ENCODE measurements at places on chromosomes 6 and 20.
A peak's percentile ranks its signal among the peaks of the same experiment; 100 is the strongest.

GRCh38 chr20:9439806-9440205 is 74.6 kb upstream of the LAMP5 start:
- DNase-seq: no peak

- DNase-seq: no peak
Observed at GRCh38 chr6:154381548-154381947, 24.9 kb upstream of the IPCEF1 start.

GRCh38 chr6:44782892-44783291 is 395.4 kb downstream of the CDC5L start:
- DNase-seq: no peak

DNA sequence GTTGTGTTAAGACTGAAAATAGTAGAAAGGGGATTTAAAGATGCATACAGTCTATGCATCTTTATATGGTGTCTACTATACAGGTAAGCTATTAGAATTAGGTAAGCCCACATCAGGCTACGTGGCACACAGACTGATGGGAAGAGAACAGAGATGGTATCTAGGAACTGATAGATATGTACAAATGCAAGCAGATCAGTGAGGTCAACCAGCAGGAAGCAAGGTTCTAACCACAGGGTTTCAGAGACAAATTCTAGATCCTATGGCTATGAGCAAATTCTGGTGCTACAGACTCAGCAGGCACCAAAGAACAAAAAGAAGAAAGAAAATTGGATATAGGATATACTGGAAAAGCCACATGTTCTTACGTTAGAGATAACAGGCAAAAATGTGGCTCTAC is 110.6 kb downstream of the TRDN start:
- DNase-seq: no peak

- DNase-seq: no peak
Observed at GRCh38 chr6:101705866-101706265, 312.4 kb downstream of the GRIK2 start.

- DNase-seq: no peak
Observed at GRCh38 chr6:162069995-162070394, 657.6 kb downstream of the PRKN start.

DNA sequence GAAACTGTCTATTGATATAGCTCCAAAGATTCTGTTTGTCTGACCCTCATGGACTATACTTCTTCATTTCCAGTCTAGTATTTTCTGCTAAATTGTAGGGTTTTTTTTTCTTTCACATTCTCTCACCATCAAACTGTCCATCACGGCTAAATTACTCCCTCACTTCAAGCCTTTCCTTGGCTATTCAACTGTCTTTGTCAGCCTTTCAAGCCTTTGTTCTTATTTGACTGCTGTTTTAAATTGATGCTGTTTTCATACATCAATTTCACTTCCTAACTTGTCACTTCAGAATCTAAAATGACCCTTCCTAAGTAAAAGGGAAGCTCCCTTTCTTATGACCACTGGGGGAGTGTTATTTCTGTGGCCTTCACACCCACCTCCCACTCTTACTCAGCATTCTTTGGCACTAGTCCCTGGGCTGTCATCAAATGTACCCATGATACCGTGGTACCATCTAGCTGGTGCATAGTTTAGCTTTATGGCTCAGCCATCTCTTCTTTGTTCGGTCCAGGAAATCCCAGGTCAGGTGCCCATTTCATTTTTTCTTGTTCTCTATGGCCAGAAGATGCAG is 8.6 kb downstream of the GJA1 start:
- no peak for DNase-seq

- DNase-seq: peak; percentile 35
Observed at GRCh38 chr6:16539086-16539931, 222.0 kb downstream of the ATXN1 start.

- no peak for DNase-seq
Observed at GRCh38 chr20:44324343-44324742, 12.5 kb upstream of the R3HDML start.

DNA sequence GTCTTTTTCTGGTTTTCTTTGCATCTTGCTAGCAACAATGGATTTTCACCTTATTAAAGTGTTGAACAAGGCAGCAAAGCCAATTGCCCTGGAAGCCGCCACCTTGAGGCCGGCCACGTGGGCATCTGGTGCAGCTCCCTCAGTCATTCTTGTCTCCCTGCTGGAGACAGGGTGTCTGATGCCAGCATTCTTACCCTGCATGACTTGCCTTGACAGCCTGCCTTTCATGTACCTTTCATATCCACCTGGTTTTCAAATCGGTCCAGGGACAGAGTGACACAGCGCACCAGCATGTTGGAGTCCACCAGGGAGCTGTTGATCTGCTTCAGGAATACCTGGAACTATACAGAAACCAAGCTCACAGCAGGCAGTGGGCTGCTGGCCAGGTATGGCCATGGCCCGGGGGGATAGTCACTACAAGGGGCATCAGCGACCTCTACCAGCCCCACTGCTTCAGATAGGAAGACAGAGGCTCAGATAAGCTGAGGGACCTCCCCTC is 49.8 kb downstream of the MYH7B start:
- DNase-seq: no peak

DNA sequence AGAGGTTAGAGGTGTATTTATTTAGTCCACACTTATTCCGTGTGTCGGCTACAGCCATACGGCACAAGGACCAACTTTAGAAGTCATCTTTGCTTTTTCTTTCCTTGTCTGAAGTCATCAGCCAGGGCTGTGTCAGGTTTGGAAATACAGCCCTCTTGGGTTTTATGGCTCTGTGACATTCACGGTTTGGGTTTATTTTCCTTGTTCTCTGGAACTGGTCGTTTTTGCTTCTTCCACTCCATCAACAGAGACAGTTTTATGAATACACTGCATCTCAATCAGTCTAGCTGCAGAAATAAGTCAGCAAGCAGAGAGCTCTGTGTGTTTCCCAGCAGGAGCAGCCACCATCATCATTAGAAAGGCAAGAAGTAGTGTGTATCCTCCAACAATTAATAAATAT is 132.5 kb downstream of the TBC1D7 start:
- no peak for DNase-seq

GRCh38 chr6:161140554-161140875 is 133.3 kb downstream of the AGPAT4 start:
- no peak for DNase-seq

- DNase-seq: peak; percentile 67
Observed at GRCh38 chr6:7050872-7051779, 56.6 kb upstream of the RREB1 start.

- no peak for DNase-seq
Observed at GRCh38 chr6:25138934-25139415, 140.2 kb upstream of the CARMIL1 start.

DNA sequence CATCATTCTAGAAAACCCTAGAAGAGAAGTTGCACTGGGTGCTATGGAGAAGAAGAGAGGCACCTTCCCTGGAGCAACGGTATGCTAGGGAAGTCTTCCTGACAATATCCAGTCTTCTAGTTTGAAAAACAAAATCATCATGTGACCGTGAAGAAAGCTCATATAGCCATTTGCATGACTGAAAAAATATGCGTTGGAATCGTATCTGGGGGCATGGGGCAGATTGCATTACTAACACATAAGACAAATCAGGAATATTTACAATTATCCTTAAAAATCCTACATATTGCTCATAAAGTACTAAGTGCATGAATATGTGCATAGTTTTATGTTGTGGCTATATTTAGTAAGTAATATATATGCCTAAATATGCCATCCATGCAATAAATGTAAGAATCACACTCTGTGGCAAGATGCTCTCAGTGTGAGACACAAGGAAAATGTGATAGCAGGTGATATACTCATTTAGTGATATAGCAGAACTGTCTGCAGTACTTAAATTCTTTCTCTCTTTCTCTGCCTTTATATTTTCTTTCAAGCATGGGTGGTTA is 26.8 kb downstream of the HTR1E start:
- DNase-seq: no peak

GRCh38 chr6:611928-612327 is 45.0 kb downstream of the HUS1B start:
- no peak for DNase-seq

DNA sequence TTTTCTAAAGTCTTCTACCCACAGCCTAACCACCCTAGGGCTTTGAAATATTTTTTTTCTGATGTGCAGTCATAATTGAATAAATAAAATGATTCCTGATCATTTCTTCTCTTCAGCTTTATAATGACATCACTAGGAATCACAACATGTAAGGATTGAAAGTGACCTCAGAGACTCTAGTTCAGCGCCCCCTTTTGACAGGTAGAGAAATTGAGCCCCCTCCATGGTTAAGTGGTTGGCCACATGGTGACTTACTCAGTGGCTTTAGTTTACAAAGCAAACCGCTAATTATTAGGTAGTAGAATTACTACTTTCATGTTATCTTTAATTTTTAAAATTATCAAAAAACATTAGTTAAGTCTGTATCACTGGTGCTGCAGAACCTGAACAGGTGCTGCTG is 13.3 kb upstream of the SLC2A12 start:
- peak; percentile 21 for DNase-seq

- DNase-seq: no peak
Observed at GRCh38 chr6:161396539-161396938, 122.7 kb upstream of the AGPAT4 start.

- DNase-seq: no peak
Observed at GRCh38 chr6:95795927-95796326, 218.6 kb downstream of the MANEA start.

DNA sequence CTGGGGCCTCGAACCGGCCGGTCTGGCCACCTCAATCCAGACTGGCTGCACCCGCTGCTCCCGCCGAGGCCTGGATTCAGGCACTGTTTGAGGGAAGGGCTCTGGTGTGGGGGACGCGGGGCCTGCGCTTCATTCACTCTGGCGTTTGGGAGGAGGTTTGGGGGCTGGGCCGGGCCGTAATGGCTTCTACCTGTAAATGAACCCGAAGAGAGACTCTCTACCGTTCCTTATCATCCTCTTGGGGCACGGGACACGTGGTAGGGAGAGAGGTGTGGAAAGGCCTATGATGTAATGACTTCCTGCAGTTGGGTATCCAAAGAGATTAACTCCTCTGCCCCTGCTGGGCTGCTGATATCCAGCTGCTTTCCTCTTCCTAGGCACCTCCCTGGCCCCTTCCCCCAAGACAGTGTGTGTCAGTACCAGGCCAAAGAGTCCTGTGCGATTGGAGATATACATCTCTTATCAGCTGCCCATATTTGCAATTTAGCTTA is 1.8 kb downstream of the FOXO3 start:
- DNase-seq: peak; percentile 60

GRCh38 chr6:163133017-163133416 is 281.5 kb upstream of the QKI start:
- no peak for DNase-seq

DNA sequence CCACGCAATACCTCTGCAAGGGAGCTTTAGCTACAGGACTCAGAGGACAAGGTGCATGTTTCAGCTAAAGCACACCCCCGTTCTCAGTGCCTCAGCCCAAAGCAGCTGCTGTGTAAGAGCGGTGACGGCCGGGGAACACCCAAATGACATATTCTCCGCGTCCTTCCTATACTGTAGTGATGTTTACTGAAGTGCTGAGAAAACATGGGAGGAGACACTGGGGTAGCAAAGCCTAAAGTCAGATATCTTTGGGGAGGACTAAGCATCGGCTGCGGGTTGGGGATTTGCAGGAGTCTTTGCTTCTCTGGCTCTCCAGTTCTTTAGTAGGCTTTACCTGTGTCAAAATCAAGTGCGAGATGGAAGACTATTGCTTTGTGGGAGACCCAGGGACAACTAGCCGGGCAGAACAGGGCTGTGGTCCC is 1.7 kb downstream of the SLC22A23 start:
- DNase-seq: no peak

Data from urothelium cell line (cell line).